H4 (cell line): ENCODE measurements at places on chromosomes 6 and 20.

- no peak for DNase-seq
Observed at GRCh38 chr20:37885593-37886503, 17.1 kb upstream of the VSTM2L start.

- no peak for DNase-seq
Observed at GRCh38 chr6:116369540-116369939, 1.2 kb upstream of the DSE start.

DNA sequence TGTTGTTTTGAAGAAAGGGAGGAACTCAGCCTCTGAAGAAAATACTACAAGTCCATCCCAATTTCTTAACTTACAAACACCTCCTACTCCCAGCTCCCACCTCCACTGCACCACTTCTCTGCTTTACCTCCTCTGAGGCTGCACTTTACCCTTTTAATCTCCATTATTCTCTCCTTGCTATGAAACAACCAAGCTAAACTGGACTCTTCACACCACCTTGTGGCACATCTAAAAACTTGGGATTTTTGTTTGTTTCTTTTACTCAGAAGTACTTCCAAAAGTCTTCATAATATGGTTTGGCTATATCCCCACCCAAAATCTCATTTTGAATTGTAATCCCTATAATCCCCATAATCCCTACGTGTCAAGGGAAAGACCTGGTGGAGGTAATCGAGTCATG, 142.2 kb downstream of the MOXD1 start:
- DNase-seq = peak; percentile 4

DNA sequence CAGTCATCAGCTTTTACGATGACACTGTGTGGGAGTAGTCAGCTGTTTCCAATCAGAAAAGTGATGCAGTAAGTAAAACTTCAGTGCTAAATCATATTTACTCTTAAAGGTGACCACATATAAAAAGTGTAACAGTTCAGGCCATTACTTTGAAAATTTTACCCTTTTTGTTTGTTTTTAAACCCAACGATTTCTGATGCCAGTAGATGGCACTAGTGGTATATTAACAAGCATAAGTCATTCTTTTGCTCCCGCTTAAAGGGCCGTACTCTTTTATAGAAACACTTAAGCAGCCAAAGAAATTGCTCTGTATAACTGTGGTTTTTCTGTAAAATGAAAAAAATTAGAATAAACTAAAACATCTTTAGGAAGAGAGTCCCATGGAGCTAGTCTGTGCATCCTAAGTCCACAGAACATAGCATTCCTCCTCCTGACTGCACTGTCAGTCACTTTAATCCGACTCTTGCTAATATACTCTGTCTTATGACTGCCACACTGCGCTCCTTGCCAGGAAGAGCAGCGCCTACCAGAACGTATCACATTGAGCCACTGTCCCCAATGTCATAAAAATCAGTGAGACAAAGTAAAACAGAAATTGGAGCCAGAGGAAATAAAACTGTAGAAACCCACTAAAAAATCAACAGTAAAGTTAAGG, 25.0 kb downstream of the HEBP2 start:
- DNase-seq = no peak
